ENCODE measurements at places on chromosomes 1 and 21.

- no peak for DNase-seq
Observed at GRCh38 chr21:44724926-44725325, 13.6 kb upstream of the TSPEAR start.

DNA sequence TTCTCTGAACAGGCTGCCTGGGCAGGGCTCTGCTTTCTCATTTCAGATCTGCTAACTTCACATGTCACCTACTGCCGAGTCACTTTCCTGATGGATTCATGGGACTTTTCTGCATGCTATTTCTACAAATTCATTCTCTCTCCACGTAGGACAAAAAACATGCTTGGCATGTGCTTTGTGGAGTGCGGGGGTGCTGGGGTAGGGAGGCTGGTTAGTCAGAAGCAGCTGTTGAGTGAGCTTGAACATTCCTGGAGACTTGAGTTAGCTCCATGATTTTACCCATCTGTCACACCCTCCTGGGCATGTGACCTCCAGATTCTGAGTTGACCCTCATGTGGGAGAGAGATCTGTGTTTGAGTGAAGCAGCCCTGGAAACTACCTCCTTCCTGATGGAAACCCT, 71.4 kb downstream of the UCK2 start:
- DNase-seq, result no peak

- no peak for DNase-seq
Observed at GRCh38 chr1:221187174-221187573, 307.9 kb downstream of the HLX start.

- no peak for DNase-seq
Observed at GRCh38 chr1:33973799-33974545, 110.1 kb downstream of the HMGB4 start.

GRCh38 chr1:226486161-226486560, 62.4 kb upstream of the STUM start:
- no peak for DNase-seq

GRCh38 chr1:90993245-90993644, 28.6 kb downstream of the ZNF644 start:
- no peak for DNase-seq

GRCh38 chr21:14846621-14847020, 218.2 kb downstream of the NRIP1 start:
- no peak for DNase-seq
